ENCODE measurements at places on chromosomes 3 and 15.

DNA sequence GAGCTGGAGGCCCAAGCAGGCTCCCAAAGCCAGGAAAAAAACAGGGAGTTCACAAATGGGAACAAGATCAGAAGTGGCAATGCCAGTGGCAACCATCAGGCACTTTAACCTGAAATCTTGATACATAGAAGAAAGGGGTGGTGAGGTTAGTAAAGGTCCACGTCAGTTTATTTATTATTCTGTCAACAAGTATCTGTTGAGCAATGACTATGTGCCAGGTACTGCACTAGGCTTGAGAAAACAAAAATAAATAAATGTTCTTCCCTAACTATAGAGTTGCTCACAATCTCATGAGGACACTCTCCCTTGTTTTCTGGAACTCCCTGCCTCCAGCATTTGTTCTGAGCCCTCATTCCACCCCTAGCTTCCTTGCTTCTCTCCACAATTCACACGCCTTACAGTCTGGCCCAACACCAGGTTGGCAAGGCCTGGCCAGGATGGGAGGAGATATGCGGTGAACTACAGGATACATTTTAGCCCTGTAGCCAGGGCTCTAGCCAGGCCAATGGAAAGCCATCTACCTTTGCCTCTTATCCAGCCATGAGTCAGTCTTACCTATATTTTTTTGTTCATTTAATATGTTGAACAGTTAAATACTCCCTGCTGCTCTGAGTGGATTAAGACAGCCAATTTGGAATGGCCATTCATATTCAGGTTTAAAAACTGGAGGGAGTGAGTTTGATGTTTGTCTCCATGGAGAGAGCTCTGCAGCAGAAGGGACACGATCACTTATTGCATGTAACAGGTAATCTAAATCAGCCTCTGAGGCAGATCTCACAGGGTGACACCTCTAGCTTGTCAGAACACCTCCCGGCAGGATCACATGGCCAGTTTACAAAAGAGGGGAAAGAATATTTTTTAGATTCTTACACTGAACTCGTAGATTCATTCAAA, 161.9 kb upstream of the ATP11B start:
- no peak for DNase-seq

DNA sequence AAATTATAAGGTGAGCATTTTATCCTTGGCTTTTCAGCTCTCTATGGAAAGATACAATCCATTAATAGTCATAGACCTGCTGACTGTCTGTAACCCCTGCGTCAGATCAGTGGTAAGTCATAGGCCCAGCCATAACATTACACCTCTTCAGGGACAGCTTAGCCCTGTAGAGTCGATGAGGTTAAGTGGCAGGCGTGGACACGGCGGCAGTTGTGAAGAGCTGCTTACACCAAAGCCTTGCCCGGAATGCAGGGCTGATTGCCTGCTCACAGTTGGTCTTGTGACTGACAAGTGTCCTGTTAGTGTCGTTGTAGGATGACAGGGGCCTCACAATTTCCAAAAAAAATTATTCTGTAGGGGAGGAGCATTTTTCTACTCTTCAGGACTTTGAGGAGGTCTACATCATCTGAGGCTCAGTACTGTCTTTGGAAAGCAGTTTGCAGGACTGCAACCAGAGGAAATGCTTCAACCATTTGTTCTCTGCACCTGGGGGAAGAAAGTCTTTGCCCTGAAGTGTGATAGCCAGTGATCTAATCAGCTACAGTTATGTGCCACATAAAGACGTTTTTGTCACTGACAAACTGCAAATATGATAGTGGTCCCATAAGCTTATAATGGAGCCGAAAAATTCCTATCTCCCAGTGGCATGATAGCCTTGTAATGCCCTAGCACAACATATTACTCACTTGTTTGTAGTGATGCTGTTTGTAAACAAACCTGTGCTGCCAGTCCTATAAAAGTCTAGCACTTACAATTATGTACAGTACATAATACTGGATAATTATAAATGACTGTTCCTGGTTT, 14.9 kb upstream of the SELENOT start:
- no peak for DNase-seq

- DNase-seq: no peak
Observed at GRCh38 chr3:21751886-21752285, 876 bp upstream of the ZNF385D start.

- DNase-seq: no peak
Observed at GRCh38 chr15:101368861-101369642, 74.0 kb upstream of the SNRPA1 start.

- no peak for DNase-seq
Observed at GRCh38 chr3:174495311-174495710, 363.8 kb upstream of the NAALADL2 start.

DNA sequence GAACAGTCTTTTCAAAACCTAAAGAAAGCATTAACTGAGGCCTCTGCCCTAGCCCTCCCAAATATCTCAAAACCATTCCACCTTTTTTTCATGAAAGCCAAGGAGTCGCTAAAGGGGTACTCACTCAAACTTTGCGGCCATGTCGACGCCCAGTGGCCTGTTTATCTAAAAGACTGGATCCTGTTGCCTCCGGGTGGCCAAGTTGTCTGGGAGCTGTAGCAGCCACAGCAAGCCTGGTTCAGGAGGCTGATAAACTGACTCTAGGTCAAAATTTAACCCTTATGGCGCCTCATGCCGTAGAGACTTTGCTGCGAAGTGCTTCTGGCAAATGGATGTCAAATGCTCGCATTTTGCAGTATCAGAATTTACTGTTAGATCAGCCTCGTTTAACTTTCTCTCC, 39.5 kb downstream of the ZBTB11 start:
- DNase-seq: no peak
